COR-L47 (cell line): ENCODE measurements at places on chromosomes 5 and 9.

DNA sequence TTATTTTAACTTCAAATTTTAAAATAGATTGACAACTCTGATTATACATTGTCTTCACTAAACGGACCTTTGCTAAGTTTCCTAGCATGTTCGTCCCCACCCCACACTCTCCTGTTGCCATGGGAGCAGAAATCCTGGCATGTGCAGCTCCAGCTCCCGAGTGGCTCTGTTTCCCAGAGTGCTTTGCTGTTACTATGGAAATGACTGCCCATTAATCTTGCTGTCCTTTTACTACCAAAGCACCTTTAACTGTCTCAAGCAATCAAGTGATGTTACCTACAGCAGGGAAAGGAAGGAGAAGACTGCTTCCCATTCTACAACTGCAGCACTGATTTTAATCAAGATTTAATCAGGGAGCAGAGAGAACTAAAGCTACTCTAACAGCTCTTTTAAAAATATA is 212.0 kb upstream of the KIF2A start:
- DNase-seq, result peak; percentile 84

- DNase-seq, result peak; percentile 74
Measured at GRCh38 chr9:118170032-118170955, 466.1 kb downstream of the TLR4 start.

- DNase-seq, result no peak
Measured at GRCh38 chr5:54571462-54571861, 53.9 kb downstream of the SNX18 start.

DNA sequence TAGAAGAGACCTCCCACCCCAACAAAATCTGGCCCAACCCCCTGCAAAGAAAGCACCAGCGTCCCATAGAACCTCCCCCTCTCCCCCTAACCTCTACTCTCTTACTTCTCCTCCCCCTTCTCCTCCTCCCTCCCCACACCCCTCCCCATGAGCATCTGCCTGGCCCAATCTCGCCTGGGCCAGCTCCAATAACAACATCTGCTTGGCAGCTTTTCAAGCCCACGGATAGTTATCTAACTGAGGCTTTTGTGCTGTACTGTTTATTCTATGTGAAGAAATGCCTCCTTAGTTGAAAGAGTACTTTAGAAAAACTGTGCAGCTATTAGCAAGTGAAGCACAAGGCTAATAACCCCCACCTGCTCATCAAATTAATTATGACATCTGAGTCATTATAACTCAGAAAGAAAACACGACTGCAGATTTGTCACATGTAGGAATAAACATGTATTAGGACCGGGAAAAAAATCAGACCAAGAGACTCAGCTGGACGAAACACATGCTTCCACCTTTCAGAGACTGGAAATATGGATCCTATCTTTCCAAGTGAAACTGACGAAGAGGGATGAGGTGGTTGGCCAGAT is 42.8 kb downstream of the NFIB start:
- DNase-seq, result peak; percentile 95

DNA sequence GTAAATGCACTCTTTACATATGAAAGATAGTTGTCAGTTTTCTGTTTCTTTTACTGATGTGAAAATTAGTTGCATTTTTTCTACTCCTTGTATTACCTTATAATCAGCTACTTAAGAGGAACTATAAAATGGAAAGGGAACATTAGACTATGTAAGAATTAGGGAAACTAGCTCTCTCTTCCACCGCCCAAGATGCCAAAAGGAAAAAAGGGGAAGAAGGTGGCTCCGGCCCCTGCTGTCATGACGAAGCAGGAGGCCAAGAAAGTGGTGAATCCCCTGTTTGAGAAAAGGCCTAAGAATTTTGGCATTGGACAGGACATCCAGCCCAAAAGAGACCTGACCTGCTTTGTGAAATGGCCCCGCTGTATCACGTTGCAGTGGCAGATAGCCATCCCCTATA is 15.2 kb upstream of the HOMER1 start:
- no peak for DNase-seq

DNA sequence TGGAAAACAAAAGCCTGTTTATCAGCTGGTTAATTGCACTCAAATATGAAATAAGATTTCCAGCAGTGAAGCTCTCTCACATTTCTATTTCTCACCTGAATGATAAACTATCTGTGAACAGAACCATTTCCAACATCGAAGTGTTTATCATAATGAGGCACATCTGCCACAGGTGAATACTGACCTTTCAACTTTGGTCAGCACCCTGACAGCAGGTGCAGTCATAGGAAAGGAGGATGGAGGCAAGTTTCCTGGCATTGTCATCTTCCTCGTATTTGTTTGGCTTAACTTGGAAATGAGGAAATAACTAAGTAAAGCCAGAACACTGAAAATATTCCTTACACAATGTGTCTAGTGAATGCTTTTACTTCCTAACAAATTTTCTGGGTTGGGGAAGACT is 716.4 kb downstream of the NR2F1-AS1 start:
- DNase-seq, result peak; percentile 16

DNA sequence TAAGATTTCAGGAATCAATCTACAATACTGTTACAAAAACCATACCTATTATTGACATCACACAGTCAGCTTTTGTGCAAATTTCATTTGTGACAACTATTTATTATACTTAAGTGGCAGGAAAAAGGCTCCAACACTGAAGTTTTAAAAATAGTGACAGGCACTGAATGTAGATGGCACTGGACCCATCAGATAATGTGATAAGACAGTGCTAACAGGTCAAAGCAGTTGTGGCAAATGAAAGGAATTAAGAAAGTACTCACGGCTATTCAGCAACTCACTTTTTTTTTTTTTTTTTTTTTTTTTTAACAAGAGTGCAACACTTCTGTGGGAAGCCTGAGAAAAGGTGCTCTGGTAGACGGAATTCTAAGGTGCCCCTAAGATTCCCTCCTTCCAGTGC is 115.0 kb upstream of the MEF2C start:
- no peak for DNase-seq

DNA sequence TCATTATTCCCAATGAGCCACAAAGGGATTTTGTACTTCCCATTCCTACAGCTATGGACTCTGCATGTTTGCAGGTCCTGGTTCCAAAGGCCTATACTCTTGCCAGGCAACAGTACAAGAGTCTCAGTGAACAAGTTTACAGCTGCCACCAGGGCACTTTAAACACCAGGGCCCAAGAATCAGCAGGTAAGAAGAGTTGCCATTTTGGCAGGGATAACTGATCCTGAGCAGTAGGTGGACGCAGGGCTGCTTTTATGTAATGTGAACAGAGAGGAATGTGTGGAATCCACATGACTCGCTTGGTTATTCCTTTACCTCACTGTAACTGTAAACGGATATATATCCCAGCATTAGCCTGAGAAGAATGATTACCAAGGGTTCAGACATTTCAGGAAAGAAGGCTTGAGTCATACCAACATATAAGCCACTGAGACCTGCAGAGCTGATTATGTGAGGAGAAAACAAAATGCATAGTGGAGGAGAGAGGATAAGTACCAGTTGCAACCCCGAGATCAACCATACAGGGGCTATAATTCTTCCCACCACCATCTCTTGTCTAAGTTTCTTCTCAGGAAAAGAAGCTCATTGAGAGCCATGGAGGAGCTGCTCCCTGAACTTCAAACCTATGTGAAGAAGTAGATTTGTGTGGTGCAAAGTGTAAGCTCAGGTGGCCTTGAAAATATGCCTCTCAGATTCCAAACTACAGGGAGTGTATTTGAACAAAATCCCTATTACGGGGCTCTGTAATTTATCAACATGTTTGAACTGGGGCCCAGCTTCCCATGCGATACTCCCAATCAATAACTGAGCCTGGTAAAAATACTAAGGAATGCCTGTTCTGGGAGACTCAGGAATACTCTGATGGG is 24.6 kb downstream of the RAPGEF6 start:
- DNase-seq, result no peak

- DNase-seq, result no peak
Measured at GRCh38 chr5:126878085-126878484, 101.1 kb downstream of the LMNB1 start.

GRCh38 chr5:180117000-180117725 is 45.6 kb upstream of the RNF130 start:
- no peak for DNase-seq

GRCh38 chr5:66704790-66705425 is 108.7 kb downstream of the MAST4 start:
- no peak for DNase-seq

DNA sequence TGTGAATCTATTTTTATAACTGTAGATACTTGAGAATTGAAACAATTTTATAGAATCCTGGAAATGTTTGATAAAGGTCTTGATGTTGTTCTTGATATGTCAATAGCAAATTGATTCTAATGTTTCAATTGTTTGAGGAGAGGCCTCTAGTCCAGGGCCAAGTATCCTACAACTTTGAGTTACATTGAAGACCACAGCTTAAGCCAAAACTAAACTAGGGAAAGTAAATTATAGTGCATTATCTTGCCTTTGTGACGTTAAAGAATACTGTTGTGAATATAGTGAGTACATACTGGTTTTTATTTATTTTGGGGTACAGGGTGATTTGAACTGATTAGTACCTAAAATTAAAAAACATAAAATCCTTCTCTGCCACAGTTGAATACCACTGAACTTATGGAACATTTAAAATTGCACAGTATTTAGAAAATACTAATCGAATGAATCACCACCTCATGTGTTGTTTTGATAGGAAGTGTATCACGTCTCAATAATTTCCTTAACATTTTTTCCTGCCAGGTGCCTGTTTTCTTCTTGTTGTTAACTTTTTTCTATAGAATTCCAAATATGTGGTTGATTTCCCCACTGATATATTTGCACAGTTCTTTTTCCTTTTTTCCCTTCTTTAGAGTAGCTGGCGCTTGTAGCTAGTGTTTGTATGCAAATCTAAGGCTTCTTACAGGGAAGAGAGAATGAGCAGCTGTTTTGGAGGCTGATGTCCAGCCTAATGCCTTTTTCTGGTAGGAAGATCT is 12.5 kb downstream of the ARHGEF28 start:
- DNase-seq, result no peak

- DNase-seq, result no peak
Measured at GRCh38 chr5:175216991-175217390, 227.0 kb downstream of the DRD1 start.

- DNase-seq, result no peak
Measured at GRCh38 chr9:78006734-78007133, 24.9 kb downstream of the GNAQ start.

DNA sequence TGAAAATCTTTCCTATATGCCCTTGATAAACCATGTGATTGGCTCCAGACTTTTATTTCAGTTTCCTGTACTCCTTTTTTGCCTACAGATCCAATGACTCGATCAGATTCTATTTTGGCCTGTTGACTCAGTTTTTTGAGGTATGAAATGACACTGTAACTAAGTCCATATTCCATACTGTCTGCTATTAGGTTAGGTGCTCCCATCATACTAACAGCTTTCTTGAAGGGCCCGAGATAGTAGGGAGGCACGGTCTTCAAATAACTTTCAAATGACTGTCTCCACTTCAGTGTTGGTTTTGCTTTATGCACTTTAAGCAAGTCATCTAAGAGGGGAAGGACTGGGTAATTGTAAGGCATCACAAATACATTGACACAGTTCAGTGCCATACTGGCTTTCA is 295.4 kb upstream of the DAB2 start:
- DNase-seq, result no peak

- no peak for DNase-seq
Measured at GRCh38 chr9:19939734-19940278, 151.0 kb upstream of the SLC24A2 start.

GRCh38 chr9:136576269-136576626 is 30.4 kb upstream of the NOTCH1 start:
- DNase-seq, result no peak

GRCh38 chr5:112475747-112476365 is 56.8 kb upstream of the EPB41L4A start:
- DNase-seq, result no peak

GRCh38 chr9:1340390-1340789 is 290.2 kb downstream of the DMRT2 start:
- no peak for DNase-seq

- no peak for DNase-seq
Measured at GRCh38 chr9:91809581-91810285, 140.3 kb downstream of the ROR2 start.

GRCh38 chr9:113580041-113580953 is 116.8 kb downstream of the RGS3 start:
- no peak for DNase-seq
